T-cell (primary cell): ENCODE measurements at places on chromosomes 12 and 14.

- no peak for DNase-seq
Observed at GRCh38 chr12:42617622-42618021, 28.1 kb upstream of the PRICKLE1 start.

DNA sequence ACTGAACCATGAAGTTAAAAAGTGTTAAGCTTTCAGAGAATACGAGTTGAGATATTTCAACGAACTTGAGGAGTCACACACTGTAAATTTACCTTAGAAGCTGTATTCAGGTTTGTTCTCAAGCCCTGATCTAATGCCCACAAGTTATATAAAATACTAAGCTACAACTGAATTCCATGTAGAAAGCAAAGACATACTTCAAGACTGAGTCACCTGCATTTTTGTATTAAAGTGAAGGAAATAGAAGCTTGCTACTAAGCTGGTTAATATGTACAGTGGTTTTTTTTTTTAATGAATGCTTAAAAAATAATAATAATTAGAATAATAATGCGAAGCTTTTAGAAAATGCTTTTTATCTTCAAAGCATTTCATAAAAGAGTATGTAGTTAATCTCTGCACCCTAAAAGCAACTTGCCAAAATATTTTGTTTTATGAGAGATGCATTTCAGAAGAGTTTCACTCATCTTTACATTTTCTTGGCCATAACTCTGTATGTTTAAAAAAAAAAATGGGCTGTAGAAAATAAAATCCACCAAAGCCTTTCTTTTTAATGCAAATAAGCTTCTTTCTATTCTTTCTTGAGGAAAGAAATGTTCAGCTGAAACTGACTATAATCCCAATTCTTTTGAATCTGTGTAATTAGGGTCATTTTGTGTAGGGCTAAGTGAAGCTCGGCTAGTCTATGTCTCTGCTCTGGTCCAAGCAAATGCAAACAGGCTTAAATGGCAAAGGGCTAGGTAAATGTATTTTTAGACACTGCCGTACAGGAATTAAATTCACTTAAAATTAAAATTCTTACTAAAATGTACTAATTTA, 1047.5 kb upstream of the FLRT2 start:
- DNase-seq, result no peak

- DNase-seq, result no peak
Observed at GRCh38 chr12:122195405-122195804, 8.1 kb upstream of the B3GNT4 start.

DNA sequence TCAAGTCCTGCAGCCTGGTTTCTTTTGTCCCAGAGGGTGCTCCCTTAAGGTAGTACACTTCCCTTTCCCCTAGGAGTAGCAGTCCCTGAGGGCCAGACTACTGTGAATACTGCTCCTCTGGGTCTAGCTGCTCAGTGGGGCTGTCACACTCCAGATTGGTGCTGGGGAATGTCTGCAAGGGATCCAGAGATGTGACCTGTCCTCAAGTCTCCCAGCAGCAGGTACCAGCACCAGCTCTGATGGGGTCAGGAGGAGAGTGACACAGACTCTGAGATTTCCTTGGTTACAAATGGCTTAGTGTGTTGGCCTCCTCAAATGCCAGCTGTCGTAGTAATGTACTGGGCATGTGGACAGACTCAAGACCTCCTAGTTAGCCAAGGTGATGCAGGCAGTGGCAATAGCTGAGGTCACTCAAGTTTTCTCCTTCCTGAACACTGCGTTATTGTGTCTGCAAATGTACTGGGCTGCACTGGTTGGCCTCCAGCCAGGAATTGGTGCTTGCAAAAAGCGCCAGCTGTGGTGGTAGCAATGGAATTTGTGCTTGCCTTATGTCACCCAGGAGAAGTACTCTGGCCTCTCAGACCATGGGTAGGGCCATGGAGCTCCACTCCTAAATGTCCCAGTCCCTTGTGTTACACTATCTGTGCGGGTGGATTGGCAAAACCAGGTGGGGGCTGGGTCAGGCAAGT, 36.4 kb upstream of the AEBP2 start:
- DNase-seq, result no peak

GRCh38 chr12:53677016-53677799, 1.3 kb upstream of the ATP5MC2 start:
- no peak for DNase-seq
